NCI-H1092 (cell line): ENCODE measurements at places on chromosomes 7 and 10.

DNA sequence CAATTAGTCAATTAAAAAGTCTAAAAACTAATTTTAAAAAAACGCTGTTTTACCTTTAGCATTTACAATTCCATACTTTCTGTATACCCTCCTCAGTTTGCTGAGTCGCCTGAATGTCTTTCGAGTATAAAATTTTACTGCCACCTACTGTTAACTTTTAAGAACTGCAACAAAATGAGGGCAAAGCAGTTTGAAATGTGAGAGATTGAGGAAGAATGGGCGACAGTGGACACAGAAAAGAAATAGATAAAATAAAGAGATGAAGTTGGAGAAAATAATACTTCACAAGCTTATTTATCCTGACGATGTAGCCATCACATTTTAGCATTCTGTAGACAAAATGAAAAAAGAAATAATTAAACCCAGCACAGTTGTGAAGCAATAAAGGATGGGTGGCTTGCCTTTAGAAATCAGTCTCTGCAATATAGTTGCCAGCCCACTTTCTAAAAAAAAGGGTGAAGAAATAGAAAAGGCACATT, 110.8 kb upstream of the PTN start:
- peak; percentile 60 for DNase-seq

DNA sequence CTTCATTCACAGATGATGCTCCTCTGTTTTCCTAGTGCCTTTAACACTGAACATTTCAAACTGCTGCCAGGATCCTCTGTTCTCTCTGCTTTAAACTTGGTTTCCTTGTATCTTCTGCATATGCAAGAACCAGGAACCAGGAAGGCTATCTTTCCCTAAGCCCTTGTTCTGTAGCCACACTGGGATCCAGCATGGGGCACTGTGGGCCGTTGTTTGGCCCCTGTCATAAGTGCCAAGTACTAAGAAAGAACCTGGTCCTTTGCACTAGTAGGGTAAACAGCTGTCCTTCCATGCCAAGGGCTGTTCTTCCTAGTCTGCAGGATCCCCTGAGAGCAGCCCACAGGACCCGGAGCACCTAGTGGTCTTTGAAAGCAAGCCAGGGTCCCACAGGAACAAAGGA, 49.0 kb upstream of the TRIM8 start:
- no peak for DNase-seq

DNA sequence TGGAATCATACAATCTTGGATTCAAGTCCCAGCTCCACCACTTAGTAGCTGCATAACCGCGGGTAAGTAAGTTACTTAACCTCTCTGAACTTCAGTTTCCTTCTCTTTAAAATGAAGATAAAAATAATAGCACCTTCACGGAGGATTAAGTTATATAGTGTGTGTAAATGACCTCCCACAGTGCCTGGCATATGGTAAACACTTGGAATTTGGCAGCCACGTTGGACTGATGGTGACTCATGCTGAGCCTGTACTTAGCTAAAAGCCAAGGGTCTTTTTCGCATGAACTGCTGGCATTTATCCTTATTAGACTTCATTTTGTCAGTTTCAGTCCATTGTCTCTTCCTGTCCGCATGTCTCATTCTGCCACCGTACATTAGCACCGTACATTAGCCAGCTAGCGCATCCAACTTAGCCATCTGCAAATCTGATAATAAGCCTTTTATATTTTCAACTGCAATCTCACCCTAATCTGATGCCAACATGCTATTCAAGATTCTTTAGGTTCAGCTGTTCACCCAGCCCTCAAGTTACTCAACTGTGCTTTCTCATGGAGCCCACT, 11.2 kb downstream of the SLC13A4 start:
- peak; percentile 56 for DNase-seq

DNA sequence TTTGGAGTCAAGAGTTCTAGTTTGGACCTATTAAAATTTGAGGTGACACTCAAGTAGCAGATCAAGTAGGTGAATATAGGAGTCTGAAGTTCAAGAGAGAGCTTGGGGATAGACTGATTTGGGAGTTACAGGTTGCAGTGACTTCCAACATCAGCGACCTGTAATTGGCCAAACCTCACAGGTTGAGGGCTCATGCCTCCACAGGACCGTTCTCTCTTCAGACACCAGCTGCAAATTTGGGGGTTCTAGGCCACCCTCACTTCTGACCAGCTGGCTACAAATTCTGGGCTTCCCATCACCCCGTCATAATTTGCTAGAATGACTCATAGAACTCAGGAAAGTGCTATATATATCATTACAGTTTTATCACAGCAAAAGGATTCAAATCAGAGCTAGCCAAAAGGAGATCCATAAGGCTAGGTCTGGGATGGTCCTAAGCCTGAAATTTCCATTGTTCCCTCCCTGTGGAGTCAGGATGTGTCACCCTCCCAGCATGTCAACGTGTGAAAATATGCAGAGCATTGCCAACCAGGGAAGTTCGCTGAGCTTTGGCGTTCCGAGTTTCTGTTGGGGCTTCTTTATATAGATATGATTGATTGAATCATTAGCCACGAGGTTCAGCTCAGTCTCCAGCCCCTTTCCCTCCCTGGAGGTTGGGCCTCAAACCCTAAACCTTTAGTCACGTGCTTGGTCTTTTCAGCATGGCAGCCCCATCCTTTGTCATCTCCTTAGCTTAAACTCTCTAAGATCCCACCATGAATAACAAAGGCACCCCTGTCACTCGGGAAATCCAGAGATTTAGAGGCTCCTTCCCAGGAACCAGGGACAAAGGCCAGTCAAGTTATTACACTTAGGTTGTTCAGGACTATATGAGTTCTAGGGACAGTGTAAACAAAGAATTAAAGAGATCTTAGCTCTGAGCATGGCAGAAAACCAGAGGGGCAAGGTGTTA, 20.7 kb upstream of the ZNF212 start:
- DNase-seq: no peak

- DNase-seq: peak; percentile 22
Measured at GRCh38 chr10:11242443-11243387, 225.0 kb downstream of the CELF2 start.
